A549 treated with RU486 at 1 μM for 4 hours (cell line): ENCODE measurements at places on chromosomes 11 and 22. TPM values are rescaled to one million over a fixed set of nuclear protein-coding genes. Genes with fewer than 3 reads are reported as not detected.

MEI1 gene
- total RNA-seq: 0.08 TPM in 1 of 5 replicates, not detected in the others

NLRP14 gene
- total RNA-seq: not detected in 5 replicates

P2RX6 gene
- 0.33 to 0.98 TPM (median 0.70 TPM) in 5 replicates for total RNA-seq

MYEOV gene
- 92.4 to 111 TPM (median 104 TPM) in 5 replicates for total RNA-seq

MPZL2 gene
- 0.06 to 0.19 TPM in 2 of 5 replicates, not detected in the others for total RNA-seq

HEPACAM gene
- total RNA-seq: not detected in 5 replicates
